ENCODE measurements at places on chromosomes 5 and 9.
A peak's percentile ranks its signal among the peaks of the same experiment; 100 is the strongest.

DNA sequence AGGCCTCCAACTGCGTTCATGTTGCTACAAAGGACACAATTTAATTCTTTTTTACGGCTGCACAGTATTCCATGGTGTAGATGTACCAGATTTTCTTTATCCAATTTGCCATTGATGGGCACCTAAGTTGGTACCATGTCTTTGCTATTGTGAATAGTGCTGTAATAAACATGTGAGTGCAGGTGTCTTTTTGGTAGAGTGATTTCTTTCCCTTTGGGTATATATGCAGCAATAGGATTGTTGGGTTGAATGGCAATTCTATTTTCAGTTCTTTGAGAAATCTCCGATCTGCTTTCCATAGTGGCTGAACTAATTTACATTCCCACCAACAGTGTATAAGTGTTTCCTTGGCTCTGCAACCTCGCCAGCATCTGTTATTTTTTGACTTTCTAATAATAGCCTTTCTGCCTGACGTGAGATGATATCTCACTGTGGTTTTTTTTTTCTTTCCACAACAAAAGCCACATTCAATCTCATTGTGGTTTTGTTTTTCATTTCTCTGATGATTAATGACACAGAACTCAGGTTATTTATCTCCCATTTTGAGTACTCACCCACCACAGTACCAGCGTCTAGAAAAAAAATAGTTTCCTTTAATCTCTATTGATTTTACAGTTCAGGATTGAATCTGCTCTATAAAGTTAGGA lies 21.9 kb downstream of the ARRDC3 start:
- no peak for DNase-seq

- no peak for DNase-seq
Observed at GRCh38 chr5:66848749-66849641, 252.8 kb downstream of the MAST4 start.

DNA sequence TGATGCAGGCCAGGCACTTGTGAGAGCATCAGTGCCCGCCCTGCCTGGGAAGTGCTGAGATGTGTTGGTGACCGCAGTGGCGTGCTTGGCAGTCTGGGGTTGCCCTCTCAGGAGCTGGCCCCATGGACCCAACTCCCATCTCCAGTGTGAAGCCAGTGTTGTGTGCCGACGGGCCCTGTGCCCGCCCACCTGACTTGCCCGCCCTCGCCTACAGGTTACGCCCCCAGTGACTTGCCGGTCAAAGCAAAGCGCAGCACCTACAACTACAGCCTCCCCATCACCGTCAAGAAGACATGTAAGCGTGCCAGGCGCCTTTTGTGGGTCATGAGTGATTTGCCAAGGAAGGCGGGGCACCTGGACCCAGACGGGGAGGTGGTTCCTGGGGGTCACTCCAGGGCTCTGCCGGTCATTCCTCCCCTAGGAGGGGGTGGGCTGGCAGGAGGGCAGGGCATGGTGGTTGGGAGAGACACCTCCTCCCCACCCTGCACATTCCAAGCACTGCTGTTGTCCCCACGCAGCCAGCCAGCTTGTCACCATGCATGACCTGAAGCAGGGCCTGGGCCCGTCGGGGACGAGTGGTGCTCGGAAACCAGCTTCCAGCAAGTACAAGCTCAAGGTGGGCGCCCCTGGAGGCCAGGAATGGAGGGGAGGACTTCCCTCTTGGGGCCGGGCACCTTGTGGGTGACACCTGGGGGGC lies 7.4 kb upstream of the CEL start:
- DNase-seq = no peak

DNA sequence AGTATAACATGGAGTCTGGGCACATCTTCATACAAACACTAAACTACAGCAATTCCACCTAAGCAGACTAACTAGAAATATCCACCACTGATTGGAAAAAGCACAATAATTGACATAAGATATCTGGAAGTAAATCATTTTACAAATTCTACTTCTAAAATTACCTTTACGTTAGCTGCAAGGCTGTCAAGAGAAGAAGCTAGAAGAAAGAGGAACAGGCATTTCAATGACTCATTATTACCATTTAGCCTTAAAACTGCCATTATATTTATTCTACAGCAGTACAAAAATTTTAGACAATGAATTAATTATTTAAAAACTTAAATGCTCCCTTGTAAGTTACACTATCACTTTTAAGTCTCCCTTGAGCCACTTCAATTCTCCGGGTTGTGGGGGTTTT lies 43.4 kb upstream of the PLPP6 start:
- no peak for DNase-seq

DNA sequence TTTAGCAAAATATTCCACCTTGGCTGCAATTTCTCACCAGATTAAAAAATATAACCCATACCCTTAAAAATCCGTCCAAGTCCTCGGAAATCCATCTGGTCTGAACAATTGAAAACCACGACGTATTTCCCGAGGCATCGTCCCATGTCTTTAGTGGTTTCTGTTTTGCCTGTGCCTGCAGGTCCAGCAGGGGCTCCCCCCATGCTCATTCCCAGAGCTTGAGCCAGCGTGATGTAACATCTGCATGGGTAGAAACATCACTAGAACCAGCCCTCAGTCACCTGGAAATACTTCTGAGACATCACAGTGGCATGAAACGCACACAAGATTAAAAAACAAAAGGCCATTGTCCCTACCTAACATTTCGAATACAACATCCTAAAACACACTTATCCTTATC lies 114.0 kb downstream of the DNAH5 start:
- no peak for DNase-seq

GRCh38 chr5:180683220-180683922 lies 34.0 kb upstream of the FLT4 start:
- DNase-seq = no peak

DNA sequence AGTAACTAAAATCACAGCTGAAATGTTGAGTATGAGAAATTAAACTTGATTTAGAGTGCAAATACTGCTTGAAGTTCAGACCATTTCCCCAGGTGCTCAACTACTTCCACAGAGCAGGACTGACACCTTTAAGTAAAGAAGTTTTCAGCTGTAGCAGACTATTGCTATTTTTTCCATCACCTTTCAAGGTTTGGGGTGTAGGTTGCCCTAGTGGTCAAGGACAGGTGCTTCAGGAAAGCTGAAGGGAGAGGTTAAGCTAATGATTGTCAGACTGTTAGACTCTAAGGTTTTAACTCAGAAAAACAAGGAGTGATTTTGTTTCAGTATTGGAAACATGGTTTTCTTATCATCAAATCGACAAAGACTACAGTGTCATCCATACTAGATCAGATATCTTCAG lies 162.1 kb downstream of the CCDC192 start:
- no peak for DNase-seq

DNA sequence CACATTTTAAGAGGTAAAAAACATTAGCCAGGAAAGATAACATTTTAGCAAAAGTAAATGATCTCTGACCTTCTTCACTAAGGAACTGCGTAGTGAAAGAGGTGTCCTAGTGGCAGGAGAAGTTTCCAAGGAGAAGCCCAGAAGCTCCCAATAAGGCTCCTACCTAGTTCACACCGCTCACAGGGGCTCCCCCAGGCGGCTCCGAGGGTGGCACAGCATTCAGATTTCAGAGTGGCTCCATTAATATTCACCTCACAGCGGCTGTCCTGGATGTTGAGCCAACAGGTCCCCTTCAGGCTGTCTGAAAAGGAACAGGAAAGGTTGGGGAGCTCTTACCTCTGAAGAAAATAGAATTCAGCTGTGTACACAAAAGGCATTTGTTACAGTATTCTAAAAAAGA lies 187.3 kb downstream of the FBN2 start:
- no peak for DNase-seq

- DNase-seq = no peak
Observed at GRCh38 chr5:180154821-180155364, 54.1 kb downstream of the RASGEF1C start.

DNA sequence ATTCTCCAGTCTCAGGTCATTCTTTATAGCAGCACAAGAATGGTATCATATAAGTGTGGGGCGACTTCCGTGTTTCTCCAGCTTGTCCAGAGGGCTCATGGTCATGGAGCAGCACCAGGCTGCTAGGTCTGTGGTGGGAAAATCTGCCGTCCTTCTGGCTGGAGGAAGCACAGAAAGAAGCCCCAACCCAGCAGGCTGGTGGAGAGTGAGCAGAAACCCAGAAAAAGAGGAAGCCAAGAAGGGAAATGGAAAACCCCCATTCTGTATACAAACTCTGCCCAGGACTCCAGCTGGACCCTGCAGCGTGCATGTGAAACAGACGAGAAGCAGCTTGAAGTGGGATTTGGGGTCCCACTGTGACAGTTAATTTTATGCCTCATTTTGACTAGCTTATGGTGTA lies 34.3 kb upstream of the OLFM1 start:
- no peak for DNase-seq

GRCh38 chr5:103374473-103374963 lies 116.0 kb downstream of the MACIR start:
- DNase-seq = no peak

GRCh38 chr5:80165452-80165851 lies 90.4 kb downstream of the SERINC5 start:
- no peak for DNase-seq

GRCh38 chr5:143213851-143214363 lies 189.6 kb downstream of the NR3C1 start:
- DNase-seq = no peak

- DNase-seq = no peak
Observed at GRCh38 chr5:119353686-119354366, 2.0 kb upstream of the TNFAIP8 start.

GRCh38 chr9:109134167-109134578 lies 14.4 kb upstream of the TMEM245 start:
- DNase-seq = no peak

- no peak for DNase-seq
Observed at GRCh38 chr9:20139763-20140290, 351.0 kb upstream of the SLC24A2 start.

DNA sequence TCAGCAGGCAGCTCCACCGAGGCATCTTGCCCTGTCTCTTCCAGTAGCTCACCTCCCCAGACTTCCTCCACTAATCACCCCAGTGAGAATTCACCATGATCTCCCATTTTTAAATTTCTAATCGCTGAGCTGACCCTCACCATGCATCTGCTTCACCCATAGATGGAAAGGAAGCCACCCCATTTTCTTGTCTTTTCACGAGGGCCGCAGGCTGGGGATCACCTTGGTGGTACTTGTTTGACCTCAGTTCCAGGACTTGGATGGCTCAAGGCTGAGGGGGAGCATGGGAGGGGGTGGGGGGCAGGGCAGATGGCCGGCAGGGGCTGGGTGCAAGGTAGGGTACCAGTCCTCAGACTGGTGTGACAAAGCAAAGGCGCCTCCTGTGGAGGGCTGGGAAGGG lies 3.6 kb downstream of the PROP1 start:
- DNase-seq = no peak

DNA sequence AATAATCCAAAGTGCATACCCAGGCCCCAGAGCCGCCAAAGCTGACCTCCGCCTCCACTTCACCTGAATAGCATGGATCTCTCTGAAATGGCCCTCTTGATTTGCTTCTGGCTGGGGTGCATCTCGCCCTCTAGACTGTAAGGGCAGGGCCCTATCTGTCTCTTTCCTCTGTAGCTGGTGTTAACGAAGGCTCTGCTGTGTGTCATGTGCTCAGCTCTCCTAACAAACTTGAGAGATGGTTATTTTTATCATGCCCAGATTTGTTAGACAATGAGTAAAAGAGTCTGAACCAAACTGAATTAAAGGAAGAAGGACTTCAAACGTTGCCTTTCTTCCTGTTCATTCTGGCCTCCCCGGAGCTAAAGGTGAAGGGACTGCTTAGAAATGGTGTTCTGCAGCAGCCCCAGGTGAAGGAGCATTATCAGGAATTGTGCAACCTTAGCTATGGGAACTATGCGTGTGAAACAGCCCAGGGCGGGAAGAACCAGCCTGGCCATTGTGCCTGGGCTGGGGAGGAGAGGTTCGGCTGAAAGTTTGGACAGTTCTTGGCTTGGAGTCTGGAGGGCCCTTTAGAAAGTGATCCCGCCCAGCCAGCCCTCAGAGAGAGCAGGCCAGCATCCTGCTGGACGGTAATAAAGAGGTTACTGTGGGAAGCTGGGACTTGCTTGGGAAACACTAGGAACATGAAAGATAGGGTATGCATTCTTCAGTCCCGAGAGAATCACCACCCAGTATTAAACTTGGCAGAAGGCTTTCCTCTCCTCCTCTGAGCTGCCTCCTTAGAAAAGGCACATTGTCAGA lies 73.5 kb downstream of the WWC1 start:
- DNase-seq = no peak

DNA sequence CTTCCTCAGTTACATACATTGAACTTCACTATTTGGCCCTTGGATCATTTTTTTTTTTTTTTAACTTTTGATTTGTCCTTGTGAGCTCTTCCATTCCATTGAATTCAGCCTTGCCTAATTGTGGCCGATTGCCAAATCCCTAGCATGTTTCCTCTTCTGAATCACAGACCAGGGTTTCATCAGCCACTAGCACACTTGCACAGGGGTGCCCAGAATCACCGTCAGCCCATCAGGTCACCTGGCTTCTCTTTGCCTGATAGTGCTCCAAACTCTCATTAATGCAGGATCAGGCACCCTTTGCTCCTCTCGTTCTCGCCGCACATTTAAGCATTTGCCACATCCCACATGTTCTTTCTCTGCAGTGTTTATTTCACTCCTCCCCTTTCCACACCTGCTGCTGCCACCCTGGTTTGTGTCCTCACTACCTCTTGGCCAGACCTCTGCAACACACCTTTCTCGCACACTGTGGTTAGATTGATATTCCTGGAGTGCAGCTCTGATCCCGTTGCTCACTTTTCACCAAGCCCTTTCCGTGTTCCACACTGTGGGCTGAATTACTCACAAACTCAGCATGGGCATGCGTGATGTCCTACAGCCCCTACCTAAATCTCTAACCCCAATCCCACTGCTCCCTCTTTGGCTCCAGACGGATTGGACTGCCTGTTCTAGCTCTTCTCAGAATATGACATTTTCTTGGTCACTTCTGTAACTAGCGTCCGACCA lies 9.8 kb downstream of the PIK3R1 start:
- no peak for DNase-seq

GRCh38 chr5:135887881-135888614 lies 7.6 kb downstream of the IL9 start:
- DNase-seq = no peak

GRCh38 chr5:106639488-106639887 lies 1031.2 kb downstream of the EFNA5 start:
- no peak for DNase-seq

- DNase-seq = no peak
Observed at GRCh38 chr5:155290937-155291336, 277.4 kb downstream of the KIF4B start.

- no peak for DNase-seq
Observed at GRCh38 chr5:129459777-129460671, at the start of gene ADAMTS19. TSS of gene ADAMTS19 (plus strand) at chr5:129460298. CDS start at chr5:129460392, 94 bp downstream.

GRCh38 chr9:37528652-37529471 lies 43.1 kb downstream of the POLR1E start:
- DNase-seq = no peak

- DNase-seq = peak; percentile 26
Observed at GRCh38 chr9:23123048-23123632, 676.5 kb downstream of the DMRTA1 start.

DNA sequence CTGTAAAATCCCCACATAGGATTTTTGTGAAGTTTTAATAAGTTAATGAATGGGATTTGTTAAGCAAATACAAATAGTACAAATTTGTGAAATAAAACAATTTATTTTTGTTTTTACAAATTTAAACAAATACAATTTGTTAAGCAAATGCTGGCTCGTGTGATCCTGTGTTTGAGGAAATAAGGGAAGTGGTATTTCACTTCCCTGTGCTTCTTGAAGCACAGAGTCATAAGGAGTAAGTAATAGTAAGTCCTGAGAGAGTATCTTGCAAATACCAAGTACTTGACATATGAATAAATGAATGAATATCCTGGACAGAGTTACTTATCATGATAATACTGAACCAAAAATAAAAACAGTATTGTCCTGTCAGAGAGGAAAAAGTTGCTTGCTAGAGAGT lies 9.1 kb downstream of the SMIM3 start:
- no peak for DNase-seq
